Activated CD8-positive, alpha-beta T cell treated with anti-CD3 and anti-CD28 coated beads, Interleukin-2, amount 10 ng/mL, durations not matched to agents 7 days and 5 days (primary cell): ENCODE measurements at places on chromosomes 4 and X.
A peak's percentile ranks its signal among the peaks of the same experiment; 100 is the strongest.

DNA sequence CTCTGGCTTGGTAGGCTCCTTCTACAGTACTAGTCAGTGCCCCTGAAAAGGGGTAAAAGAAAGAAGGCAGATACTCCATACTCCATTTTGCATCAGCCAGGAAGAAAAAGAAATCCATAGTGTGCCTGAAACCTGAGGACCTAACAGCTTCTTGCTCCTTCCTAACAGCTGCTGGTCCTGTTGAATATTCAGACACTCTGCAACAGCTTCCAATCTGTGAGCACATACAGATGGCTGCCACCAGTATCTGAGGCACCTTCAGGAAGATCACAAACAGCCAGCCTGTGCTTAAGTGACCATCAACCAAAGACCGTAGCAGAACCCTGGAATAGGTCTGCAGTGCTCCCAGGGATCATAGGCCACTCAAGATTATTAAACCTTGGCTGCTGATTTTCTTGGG is 4.3 kb downstream of the GIMD1 start:
- H3K27ac ChIP-seq = no peak overlapping the region
- H3K4me3 ChIP-seq = no peak overlapping the region
- H3K27me3 ChIP-seq = peaks cover 15% of the 10 kb centered on the region
- no peak for DNase-seq
- no peaks in the 10 kb centered on the region for H3K36me3 ChIP-seq

GRCh38 chr4:145452447-145453162 is 29.0 kb upstream of the SMAD1 start:
- peaks cover 2% of the 10 kb centered on the region for H3K27me3 ChIP-seq
- no peak for DNase-seq
- H3K27ac ChIP-seq = no peak overlapping the region
- H3K4me1 ChIP-seq = no peaks in the 10 kb centered on the region

- DNase-seq = no peak
- no peak overlapping the region for H3K4me3 ChIP-seq
- H3K36me3 ChIP-seq = no peaks in the 10 kb centered on the region
- no peak overlapping the region for H3K27ac ChIP-seq
These were observed 92.6 kb upstream of the H2AZ1 start for GRCh38 chr4:100042711-100043110.

DNA sequence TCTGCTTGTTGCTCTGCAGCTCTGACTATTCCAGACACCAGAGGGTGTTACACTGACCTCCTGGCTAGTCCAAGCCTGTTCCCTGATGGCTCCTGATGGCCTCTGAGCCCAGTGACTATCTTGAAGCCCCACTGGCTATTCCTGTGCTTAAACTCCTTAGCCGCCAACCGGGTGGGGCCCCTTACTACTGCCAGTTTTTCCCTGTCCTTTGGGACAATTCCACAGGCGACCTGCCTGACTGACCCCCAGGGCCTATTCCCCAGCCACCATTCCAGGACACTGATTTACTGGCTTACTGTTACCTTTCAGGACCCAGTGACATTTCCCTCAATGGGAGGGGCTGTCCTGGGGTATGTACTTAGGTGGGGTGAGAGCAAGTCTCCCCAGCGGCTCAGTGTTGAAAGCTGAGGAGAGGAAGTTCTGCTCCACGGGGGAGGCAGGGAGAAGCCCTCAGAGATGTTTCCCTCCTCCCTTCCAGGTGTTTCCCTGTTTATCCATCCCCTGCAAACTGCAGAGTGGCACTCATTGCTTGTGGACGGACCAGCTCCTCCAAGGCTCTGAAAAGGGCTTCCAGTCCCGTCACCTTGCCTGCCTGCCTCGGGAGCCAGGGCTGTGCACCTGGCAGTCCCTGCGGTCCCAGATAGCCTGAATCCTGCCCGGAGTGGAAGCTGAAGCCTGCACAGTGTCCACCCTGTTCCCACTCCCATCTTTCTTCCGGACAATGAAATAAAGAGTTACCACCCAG is 4.0 kb downstream of the TIMP1 start:
- H3K4me1 ChIP-seq = peaks cover 18% of the 10 kb centered on the region
- H3K36me3 ChIP-seq = peaks cover 13% of the 10 kb centered on the region
- no peaks in the 10 kb centered on the region for H3K27me3 ChIP-seq
- H3K4me3 ChIP-seq = no peak overlapping the region
- H3K27ac ChIP-seq = no peak overlapping the region
- DNase-seq = no peak

DNA sequence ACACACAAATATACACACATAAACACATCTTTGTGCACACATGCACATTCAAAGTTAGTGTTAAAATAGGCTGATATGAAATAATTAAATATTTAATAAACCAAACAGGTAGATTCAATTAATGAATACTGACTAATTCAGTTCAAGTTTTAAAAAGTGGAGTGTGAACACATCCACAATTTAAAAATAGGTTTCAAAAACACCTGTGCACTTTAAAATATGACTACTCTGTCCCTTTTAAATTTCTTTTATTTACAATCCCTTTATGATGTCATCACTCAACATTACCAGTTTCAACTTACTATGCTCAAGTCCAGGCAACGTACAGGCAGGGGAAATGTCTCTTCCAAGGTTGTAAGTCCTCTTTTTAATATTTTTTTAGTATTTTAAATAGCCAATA is at the start of gene CYLC1:
Gene CYLC1 (plus strand): TSS at position 301 of the 400 bp plus-strand sequence. CDS start 37 bp downstream, at position 338.
- no peaks in the 10 kb centered on the region for H3K36me3 ChIP-seq
- DNase-seq = no peak
- no peaks in the 10 kb centered on the region for H3K4me1 ChIP-seq
- H3K27ac ChIP-seq = no peak within 1 kb of the TSS
- no peak within 1 kb of the TSS for H3K4me3 ChIP-seq

GRCh38 chrX:44693255-44693654 is 150.6 kb upstream of the DUSP21 start:
- H3K4me3 ChIP-seq = no peak overlapping the region
- H3K27ac ChIP-seq = no peak overlapping the region
- H3K4me1 ChIP-seq = no peaks in the 10 kb centered on the region
- no peaks in the 10 kb centered on the region for H3K36me3 ChIP-seq
- H3K27me3 ChIP-seq = no peaks in the 10 kb centered on the region

GRCh38 chr4:48904541-48905142 is 1.9 kb downstream of the OCIAD2 start:
- H3K27me3 ChIP-seq = no peaks in the 10 kb centered on the region
- H3K4me3 ChIP-seq = peak overlapping the region; percentile 88

DNA sequence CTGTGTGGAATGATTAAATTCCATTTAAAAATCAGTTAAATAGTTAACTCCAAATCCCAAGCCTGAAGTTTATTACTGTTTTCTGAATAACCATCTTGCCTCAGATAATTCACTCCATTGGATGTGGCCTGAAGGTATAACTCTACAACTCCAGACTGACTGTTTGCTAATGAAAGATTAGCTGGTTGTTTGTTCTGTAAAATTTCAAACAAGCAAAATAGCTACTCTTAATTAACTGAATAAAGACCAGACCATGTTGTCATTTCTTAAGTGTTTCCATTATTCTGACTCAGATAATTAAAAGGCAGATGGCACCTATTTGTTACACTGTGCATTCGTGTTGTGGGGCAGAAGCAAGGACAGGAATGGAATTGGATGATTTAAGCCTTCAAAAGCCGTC is 78.5 kb upstream of the DDIT4L start:
- peaks cover 5% of the 10 kb centered on the region for H3K27me3 ChIP-seq
- H3K27ac ChIP-seq = no peak overlapping the region
- no peak for DNase-seq
- no peaks in the 10 kb centered on the region for H3K36me3 ChIP-seq
- no peaks in the 10 kb centered on the region for H3K4me1 ChIP-seq
- H3K4me3 ChIP-seq = no peak overlapping the region

DNA sequence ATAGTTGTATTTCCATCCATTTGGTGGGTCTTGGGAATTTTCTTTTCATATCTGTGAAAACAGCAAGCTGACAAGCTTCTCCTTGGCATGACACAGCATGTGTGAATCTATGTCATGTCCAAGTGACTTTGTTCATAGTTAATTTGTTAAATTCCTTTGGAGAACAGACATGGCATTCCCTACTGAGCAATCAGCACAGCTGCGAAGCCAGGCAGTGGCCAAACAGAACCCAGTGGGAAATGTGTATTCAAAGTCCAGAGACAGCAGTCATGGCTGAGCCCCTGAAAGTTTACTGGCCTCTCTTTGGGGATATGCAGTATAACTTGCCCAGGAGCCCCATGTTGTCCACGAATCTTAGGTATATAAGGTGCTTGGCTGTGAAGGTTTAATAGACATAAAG is 474.7 kb downstream of the NKX6-1 start:
- no peaks in the 10 kb centered on the region for H3K4me1 ChIP-seq
- H3K27ac ChIP-seq = no peak overlapping the region

DNA sequence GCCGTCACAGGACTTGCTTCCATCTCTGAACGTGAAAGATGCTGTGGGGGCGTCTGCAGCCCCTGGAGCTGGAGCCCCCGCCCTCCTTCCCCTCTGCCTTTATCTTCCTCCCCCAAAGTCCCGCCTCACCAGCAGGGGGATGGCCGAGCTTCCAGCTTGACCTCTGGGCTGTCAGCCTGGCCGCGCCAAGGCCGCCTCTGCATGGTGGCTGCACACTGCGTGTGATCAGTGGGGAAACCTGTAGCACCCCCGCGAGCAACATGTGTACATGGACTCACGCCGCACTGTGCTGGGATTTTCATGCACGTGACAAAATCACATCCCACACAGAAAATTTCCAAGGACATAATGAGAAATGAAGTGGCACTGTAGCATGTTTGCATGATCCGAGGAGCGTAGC is 26.5 kb upstream of the PSAPL1 start:
- H3K4me1 ChIP-seq = no peaks in the 10 kb centered on the region
- H3K27me3 ChIP-seq = no peaks in the 10 kb centered on the region
- no peak for DNase-seq
- no peaks in the 10 kb centered on the region for H3K36me3 ChIP-seq

- H3K27me3 ChIP-seq = no peaks in the 10 kb centered on the region
- no peak overlapping the region for H3K27ac ChIP-seq
- no peak overlapping the region for H3K4me3 ChIP-seq
- no peaks in the 10 kb centered on the region for H3K4me1 ChIP-seq
These were observed 193.4 kb upstream of the MID1 start for GRCh38 chrX:10813761-10814160.

DNA sequence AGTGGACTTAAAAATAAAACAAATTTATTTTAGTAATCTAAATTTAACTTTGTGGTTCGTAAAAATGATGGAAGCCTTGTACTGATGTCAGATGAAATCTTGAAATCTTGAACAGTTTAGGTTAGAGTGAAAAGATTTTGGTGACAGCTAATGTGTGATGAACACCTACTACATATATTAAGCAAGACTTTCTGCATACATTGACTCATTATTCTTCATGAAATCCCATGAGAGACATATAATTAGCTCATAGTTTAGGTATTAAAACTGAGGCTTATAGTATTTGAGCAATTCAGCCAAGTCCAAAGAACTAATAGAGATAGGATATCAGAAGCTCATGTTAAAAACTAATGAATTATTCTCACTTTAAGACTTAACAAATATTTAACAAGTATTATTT is 66.9 kb upstream of the PCDH7 start:
- H3K4me3 ChIP-seq = no peak overlapping the region
- no peaks in the 10 kb centered on the region for H3K36me3 ChIP-seq
- H3K4me1 ChIP-seq = no peaks in the 10 kb centered on the region
- H3K27me3 ChIP-seq = no peaks in the 10 kb centered on the region

DNA sequence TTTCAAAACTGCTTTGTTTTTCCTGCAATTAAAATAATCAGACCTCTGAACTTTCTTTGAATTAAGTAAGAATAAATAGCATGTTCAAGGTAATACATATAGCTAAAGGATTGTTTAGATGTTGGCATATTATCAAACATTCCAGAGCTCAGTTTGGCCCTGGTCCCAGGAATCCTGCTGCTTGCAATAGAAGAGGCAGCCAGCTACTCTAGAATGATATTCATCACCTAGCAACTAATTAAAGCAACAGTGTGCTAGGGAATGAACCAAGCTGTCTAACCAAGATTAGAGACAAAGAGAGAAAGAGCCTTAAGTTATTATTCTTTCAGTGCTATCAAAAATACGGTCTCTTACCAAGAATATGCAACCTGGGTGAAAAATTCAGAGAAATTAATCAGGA is 460.9 kb downstream of the GABRG1 start:
- no peaks in the 10 kb centered on the region for H3K27me3 ChIP-seq
- H3K27ac ChIP-seq = no peak overlapping the region
- H3K4me3 ChIP-seq = no peak overlapping the region
- no peak for DNase-seq

DNA sequence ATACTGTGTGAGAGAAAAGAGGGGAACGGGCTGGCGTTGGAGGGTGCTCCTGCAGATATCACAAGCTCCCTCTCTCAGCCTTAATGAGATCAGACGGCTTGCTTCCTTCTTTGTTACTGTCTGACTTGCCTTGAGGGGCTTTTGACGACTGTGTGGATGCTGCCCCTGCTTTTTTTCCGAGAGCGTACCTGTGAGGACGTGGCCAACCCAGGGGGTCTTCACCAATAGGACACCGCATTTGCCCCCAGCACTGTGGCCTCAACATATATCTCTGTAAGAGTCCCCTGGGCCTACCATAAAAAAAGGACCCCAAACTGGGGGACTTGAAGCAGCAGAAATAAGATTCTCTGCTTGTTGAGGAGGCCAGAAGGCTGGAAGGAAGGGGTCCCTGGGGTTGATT is 143.9 kb downstream of the SHOX start:
- no peaks in the 10 kb centered on the region for H3K36me3 ChIP-seq
- H3K4me3 ChIP-seq = no peak overlapping the region
- no peaks in the 10 kb centered on the region for H3K27me3 ChIP-seq
- no peak overlapping the region for H3K27ac ChIP-seq
